Activated naive CD4-positive, alpha-beta T cell treated with anti-CD3 and anti-CD28 coated beads, Interleukin-2, amount 10 ng/mL, durations not matched to agents 7 days and 5 days (primary cell): ENCODE measurements at places on chromosomes 12 and 14.

GRCh38 chr12:105977236-105977635 is 161.5 kb downstream of the NUAK1 start:
- DNase-seq, result no peak

DNA sequence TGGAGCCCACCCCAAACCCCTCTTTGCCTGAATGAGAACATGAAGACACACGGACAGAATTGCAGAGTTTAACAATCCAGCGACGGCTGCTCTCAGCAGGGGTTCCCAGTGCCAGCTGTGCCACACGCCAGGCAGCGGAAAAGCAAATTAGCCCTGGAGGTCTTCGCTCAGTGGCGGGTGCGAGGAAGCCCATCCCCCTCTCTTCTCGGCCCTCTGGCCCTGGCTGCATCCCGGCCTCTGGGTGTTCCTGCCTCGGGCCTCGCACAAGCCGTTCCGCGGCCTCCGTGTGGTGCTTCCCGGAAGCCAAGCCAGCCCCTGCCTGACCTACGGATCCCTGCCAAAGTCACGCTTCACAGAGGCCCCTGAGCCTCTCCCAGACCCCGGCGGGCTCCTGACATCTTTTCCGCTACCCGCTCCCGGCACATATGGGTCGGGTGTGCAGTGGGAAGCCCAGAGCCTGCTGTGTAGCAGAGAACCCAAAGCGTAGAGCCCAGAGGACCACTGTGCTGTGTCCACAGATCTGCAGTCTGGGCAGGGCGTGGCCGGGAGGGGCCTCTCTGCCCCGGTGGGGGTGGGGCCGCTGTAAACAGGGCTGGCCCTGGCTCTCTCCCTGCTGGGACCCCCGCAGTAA is 70.7 kb upstream of the GALNT9 start:
- no peak for DNase-seq

DNA sequence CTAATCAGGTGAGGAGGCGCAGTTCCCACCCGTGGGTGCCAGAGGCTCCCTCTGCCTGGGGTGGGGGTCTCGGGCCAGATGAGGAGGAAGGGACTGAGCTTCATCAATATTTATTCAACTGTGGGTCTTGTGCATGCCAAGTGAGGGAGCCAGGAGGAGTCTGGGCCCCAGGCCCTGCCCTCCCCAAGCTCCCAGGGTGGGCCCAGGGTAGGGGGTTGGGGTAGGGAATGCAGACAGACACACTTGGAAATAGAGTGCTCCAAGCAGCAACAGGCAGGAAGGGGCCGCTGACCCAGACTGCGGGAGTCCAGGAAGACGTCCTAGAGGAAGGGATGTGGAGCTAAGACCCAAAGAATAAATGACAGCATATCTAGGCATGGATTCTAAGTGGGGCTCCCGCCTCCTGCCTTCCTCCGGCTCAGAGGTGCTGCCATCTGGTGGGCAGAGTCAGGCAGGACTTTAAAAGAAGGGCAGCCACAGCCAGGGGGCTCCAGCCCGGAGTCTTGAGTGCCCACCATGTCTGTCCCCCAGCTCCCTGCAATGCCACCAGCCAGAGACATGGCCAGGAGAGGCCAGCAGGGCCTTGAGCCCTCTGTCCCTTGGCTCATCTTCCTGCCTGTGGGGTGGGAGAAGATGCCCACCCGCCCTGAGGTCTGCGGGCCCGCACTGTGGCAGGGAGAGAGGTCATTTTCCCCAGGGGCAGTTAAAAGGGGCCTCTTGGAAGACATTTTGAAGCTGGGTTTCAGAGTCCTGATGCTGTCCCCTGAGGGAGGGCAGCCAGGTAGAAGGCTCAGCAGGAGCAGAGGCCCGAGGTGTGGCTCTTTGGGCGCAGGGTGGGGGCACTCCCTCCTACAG is 70.1 kb downstream of the PHETA1 start:
- peak; percentile 58 for DNase-seq

DNA sequence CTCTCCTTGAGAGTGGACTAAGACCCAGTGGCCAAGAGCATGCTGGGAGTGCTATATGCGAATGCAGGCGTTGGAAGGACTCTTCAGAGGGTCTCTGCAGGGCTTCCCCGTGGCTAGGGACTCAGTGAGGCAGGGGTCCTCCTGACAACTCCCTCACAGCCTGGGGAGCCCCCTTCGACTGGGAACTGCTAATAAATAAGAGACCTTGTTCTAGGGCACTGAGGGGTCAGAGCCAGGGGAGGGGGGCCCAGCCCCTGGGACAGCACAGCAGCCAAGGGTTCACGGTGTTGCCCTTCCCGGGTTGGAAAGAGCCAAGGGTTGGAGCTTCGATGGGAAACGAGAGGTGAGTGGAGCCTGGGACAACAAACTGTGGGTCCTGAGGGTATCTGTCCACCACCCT is 6.0 kb upstream of the CPNE6 start:
- DNase-seq, result no peak

GRCh38 chr12:105036937-105037649 is 47.2 kb downstream of the ALDH1L2 start:
- no peak for DNase-seq

GRCh38 chr12:91139286-91139685 is 28.0 kb upstream of the LUM start:
- DNase-seq, result no peak

- no peak for DNase-seq
Observed at GRCh38 chr12:3725388-3726115, 27.4 kb downstream of the CRACR2A start.

DNA sequence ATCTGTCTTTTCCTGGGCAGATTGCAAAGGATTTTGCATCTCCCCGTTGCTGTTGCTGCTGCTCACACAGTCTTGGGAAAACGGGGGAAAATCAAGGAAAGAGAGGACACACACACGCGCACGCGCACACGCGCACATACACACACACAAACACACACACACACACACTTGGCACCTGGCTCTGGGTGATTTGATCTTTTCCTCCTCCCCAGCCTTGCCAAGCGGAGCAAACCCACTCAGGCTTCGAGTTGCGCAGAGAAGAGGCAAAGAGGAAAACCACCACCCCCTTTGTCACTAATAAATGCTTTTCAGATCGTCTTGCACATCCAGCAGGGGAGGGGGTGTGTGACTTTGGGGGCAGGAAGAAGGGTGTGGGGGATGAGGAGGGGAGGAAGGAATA is 965 bp upstream of the NOS1 start:
- no peak for DNase-seq

DNA sequence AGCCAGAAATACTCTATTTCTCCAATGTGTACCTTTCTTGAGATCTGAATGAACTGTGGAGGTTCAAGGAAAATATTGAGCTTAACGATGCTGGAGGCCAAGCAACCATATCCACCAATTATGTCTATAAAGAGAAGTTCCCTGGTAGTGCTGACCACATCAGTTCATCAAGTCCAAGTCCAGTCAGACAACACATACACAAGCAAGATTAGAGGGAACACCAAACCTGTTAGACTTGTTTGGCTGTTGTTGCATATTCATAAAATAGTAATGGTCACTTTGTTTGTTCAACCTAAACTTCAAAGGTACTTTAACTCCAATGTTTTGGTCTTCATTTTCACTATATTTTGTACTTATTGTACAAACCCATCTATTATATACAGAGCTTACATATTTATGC is 81.6 kb downstream of the LMO3 start:
- DNase-seq, result no peak
